Regular cardiac myocyte (primary cell): ENCODE measurements at places on chromosomes 4 and X. TPM values are rescaled to one million over a fixed set of nuclear protein-coding genes. Genes with fewer than 3 reads are reported as not detected.

LDB2 gene
- total RNA-seq = 15.5 and 27.1 TPM in 2 replicates

MAP9 gene
- 13.6 and 19.2 TPM in 2 replicates for total RNA-seq

SPIN2B gene
- 5.2 and 7.9 TPM in 2 replicates for total RNA-seq

CCDC120 gene
- total RNA-seq = 0.19 and 0.28 TPM in 2 replicates

MAGEB2 gene
- not detected in 2 replicates for total RNA-seq

ZNF718 gene
- 4.5 and 6.9 TPM in 2 replicates for total RNA-seq

EXOSC9 gene
- total RNA-seq = 30.7 and 59.6 TPM in 2 replicates

ERVMER34-1 gene
- total RNA-seq = under 0.01 TPM in 1 of 2 replicates, not detected in the other

CRLF2 gene
- not detected in 2 replicates for total RNA-seq

HTR2C gene
- total RNA-seq = not detected in 2 replicates

FRG2 gene
- total RNA-seq = under 0.01 TPM in 1 of 2 replicates, not detected in the other

FAM236A gene
- total RNA-seq = not detected in 2 replicates

NHSL2 gene
- 0.77 and 3.1 TPM in 2 replicates for total RNA-seq

PCDH7 gene
- 0.96 and 1.4 TPM in 2 replicates for total RNA-seq

FDCSP gene
- not detected in 2 replicates for total RNA-seq

RADX gene
- 2.0 and 2.5 TPM in 2 replicates for total RNA-seq
